ENCODE measurements at places on chromosomes 1 and 21.

GRCh38 chr1:157384258-157384657 is 168.1 kb downstream of the FCRL5 start:
- DNase-seq: no peak

GRCh38 chr1:179296356-179297104 is 2.9 kb downstream of the SOAT1 start:
- DNase-seq: no peak

DNA sequence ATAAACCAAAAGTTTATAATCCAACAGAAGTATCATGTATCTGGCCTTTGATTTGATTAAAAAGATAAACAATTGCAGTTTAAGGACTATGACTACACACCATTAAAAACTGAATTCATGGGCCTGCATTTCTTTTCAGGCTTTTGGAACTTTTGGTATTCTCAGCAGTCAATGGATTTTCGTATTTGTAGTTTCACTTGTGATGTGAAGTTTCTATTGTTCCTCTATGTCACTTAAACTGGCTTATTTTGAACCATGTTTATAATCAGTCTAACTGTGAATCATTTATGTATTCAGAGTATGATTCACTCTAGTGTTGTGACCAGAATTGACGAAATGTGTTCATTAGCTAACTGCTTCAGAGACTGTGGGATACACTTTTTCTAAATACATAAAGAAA is 132.9 kb downstream of the COQ8A start:
- no peak for DNase-seq

DNA sequence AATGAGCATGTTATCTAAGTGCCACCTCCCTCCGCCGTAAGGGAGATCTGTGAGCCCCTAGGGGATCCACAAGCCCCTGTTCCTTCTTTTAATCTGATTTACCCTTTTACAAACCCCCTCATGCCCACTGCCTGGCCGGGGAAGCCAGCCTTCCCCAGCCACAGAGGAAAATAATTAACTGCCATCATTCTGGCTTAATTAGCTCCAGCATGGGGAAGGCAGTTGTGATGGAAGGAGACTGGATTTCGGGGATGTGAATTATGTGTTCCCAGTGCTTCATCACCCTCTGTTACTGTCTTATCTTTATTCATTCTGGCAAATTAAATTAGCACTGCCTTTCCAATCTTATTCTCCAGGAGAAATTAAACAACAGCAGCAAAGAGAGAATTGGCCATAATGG is 135.8 kb downstream of the PTPRU start:
- DNase-seq: no peak

DNA sequence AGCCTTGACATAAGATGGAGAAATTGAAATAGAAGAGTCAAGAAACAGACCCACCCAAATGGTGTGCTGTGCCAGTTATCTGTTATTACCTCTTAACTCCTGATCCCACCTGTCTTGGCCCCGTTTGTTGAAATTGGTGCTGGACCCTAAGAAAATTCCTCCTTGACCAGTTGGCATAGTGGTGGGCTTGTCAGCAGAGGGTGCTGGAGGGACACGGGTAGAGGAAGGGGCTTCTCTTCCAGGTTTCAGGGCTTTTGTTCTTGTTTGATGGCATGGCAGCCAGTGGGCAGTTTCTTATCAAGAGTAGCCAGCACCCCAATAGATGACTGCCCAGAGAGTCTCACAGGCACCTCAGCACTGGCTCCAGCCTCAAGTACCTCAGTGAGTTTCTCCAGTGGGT is 51.6 kb downstream of the PCBP3 start:
- no peak for DNase-seq

DNA sequence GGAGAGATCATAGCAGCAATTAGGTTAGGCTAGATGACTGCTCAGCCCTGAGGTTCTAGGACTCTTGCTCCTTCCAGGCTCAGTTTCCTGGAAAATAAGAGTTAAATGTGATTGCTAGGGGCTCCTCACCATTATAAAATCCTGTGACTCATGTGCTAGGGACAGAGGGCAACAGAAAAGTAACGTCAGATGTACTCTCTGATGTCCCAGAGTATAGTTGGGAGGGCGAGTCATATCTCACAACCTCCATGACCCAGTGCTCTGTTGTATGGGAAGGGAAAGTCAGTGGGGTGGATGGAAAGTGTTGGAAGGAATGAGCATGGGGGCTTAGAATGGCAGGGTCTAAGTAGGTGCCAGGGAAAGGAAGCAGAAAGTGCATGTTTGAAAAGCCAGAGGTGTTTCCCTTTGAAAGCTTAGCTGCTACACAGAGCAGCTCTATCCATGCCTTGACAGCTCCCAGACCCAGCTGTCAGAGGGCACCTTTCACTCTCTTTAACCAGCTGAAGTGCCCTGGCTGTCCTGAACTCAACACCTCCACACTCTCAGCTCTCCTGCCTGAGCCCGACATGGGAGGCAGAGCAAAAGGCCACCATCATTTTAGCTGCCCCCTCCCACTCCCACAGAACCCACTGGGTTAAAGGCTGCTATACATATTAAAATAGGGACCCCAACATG is 11.6 kb downstream of the GJA5 start:
- DNase-seq: no peak

DNA sequence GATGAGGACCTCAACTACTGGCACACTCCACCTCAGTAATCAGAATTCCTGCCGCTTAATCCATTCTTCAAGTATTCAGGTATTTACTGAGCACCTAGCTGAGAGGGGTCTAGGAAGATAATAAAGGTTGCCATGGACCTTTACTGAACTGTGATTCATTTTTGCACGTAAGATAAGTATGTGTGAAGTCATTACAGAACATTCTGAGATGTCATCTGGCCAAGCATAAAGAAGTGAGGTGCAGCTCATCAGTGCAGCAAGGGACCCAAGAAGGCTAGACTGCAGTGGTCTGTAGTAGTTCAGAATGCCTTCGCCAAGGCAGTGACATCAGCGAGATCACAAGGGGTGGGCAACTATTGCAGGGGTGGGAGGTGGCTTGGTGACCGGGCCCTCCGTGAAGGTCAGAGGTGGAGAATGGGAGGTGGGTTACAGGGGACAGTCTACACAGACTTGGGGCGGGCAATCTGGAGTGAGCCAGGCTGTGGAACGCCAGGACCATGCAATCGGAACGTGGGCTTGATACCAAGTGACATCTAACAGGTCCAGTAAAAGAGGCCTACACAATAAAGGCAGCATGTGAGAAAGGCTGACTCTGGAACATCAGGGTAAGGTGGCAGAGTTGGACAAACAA is 107.4 kb downstream of the SLC45A1 start:
- no peak for DNase-seq

- no peak for DNase-seq
Observed at GRCh38 chr1:214414691-214415090, 133.7 kb downstream of the SMYD2 start.

DNA sequence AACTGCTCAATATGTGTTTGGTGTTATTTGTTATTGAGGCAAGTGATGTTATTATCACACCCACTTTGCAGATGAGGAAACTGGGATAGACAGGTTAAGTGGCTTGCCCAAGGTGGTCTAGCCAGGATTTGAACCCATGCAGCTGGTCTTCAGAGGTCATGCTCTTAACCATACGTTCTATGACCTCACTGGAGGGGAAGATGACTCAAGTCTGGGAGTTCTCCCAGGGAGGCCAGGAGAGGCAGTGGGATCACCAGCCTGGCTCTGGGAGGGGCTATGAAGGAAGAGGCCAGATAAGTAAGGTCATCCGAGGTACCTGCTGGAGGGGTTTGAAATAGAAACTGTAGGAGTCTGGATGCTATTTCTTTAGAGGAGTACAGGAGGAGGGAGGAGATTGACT is 95.3 kb downstream of the NAV1 start:
- DNase-seq: no peak

DNA sequence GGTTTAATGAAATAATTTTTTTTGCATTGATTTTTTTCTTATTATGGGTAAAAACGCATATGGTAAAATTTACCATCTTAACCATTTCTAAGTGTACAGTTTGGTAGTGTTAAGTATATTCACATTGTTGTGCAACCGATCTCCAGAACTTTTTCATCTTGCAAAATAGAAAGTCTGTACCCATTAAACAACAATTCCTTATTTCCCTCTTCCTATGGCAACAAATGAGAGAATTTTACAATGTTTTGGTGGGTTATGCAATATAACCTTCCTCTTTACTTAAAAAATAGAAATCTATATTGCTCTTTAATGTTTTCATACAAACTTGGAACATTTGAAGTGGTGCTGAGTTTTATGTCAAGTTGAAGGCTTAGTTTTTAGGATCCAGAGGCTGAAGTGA is 26.6 kb downstream of the MAP3K7CL start:
- no peak for DNase-seq

DNA sequence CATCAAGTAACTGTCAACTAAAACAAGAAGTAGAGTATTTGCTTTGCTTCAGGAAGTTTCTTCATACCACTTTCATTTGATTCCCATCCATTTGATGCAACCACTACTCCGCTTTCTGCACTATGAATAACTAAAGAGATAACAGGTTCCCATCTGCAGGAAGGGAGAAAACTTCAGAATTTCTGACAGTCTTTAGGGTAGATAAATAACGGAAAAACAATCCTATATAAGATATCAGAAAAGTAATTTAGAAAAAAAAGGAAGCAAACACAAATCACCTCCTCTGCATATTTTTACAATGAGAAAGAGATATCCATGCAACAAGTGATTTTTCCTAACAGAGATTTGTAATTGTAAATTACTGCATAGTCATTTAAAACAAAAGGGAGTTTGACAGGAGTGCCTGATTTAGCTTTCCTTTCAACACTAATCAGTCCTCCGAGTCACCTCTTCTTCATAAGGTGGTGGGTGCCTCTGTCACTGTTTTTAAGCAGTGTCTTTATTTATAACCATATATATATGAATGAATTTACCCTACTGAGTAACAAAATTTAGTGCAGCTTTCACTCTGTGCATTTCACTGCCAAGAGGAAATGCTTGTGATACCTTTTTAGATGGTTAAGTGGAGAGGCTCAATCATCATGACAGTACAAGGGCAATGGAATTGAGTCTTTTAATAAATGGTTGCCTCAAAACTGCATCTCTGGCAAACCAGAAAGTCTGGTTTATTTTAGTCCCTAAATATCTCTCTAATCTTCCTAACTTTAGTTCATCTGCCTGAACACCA is 1920.4 kb downstream of the MRPL39 start:
- DNase-seq: no peak

DNA sequence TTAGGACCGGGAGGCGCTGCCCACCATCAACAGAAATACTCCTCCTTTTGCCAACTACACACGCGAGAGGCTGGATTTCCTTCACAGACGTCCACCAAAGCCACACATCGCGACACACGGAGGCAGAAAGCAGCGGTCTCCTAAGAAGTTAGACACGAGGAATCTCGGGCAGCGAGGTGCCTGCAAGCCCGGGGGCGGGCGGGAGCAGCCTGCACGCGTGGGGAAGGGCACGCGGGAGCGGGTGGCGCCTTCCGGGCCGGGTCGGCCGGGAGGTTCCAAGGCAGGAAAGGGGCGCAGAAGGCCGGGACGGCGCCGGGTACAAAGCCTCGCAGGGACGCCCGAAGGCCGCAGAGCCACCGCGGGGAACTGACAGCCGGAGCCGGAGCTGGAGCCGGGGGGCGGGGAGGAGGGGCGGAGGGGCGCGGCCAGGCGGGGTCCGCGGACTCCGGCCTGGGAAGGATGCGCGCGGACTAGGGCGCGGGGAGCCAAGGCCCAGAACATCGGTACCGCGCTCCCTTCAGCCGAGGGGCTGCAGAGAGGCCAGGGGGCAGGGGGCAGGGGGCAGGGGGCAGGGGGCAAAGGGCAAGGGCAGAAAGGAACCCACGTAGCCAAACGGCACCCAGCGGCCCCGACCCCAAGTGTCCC is 722 bp downstream of the NPHP4 start:
- DNase-seq: peak; percentile 51

DNA sequence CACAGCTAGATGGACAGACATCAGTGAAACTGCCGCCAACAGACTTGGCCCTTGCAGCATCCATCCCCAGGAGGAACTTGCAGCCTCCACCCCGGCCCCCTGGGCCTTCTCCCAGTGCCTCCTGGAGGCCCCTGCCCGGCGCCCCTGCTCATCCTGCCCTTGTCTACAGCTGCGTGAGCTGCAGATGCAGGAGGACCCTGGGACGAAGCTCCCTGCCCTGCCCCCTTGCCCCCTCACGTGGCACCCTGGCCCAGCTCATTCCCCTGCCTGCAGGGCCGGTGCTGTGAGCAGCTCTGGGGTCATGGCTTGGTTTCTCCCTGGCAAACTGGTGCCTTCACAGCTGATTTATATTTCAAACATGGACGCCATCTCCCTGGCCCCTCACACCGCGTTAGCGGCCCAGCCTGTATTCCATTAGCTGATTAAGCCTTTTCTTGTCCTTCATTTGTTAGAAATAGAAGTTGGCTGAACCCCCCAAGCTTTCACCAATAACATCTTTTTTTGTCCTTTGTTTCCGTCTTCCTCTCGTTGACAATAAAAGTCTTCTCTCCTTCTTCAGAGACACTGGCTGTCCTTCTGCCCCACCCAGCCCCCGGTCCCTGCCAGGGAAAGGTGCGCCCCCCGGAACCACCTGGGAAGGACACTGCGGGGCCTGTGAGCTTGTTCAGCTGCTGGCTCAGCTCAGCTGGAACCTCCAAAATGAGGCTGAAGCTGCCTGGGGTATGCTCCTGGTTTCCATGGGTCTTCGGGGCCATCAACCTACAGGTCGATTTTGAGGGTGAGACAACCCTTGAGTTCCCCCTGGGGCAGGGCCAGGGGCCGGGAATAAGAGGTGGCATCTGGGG is 34.0 kb upstream of the SLC19A1 start:
- no peak for DNase-seq

- DNase-seq: no peak
Observed at GRCh38 chr1:13661539-13661938, 38.4 kb upstream of the PRDM2 start.

DNA sequence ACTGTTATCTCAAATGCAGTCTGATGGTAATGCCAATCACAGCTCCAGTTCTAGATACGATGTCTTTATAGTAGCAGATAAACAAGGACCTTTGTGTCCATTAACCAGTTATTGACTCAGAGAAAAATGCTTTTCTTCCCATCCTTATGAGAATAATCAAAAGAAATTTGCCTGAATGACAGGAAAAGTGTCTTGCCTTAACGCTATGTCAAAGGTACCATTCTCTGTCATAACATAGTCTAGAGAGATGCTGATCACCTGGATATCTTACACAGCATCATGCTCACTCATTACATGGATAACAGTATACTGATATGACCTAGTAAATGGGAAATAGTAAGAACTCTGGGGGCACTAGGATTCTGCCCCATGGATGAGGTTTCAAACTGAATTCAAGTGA is 151.7 kb upstream of the NEGR1 start:
- no peak for DNase-seq

DNA sequence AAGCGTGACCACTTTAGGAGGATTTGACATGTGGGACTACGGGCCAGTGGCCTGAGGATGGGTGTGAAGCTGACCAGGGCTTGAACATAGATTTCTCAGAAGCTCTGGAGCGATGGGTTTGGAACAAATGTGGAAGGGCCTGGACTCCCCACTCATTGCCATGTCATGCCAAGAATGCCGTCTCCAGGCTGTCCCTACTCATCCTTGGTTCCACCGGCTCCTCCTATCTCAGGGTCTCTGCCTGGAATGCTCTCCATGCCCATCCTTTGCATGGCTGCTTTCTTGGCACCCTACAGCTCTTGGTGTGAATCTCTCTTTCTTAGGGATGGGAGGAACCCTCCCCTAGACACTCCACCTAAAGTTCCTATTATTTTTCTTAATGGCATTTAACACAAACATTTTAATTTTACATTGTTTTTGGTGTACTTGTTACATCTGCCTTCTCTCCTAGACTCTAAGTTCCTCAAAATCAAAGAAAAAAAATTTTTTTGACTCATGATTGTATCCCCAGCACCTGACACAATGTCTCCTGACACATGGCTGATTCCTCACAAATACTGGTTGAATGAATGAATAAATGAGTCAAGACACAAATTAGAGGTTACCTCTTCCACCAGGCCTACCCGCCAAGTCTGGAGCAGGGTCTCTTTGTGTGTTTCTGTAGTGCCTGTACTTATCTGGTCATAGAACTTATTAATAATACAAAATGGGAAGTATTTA is 114.5 kb downstream of the OMA1 start:
- DNase-seq: no peak

Measured in stimulated activated CD4-positive, alpha-beta T cell treated with anti-CD3 and anti-CD28 coated beads, Interleukin-2, amount 100 ng/mL, for 24 hours (primary cell).